GM03348 (cell line): ENCODE measurements at places on chromosomes 1 and 21.

DNA sequence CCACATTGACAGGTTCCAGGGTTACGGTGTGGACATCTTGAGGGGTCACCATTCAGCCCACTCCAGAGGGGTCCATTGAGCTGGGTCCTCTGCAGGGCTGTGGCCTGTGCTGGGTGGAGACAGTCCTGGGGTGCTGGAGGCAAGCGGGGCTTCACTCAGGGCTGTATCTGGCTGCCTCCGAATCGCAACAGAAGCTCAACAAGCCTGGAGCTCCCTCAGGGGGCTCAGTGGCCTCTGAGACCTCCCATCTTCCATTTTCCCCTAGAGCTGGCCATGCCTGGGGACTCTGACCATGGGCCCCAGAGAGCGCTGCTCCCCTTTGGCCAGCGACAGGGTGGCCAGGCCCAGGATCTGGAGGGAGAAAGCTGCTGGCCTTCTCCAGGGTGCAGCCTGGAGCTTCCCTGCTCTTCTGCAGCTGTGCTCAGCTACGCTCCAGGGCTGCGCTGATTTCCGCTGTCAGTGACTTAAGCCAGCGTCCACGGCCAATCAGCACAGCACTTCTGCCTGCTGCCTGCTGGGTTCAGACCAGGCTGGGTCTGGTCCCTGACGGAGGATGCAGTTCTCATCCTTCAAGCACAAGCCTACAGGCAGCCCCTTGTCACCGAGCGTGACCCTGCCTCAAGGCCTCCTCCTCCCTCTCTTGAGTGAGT lies 45.0 kb upstream of the ADARB1 start:
- peak; percentile 62 for DNase-seq

DNA sequence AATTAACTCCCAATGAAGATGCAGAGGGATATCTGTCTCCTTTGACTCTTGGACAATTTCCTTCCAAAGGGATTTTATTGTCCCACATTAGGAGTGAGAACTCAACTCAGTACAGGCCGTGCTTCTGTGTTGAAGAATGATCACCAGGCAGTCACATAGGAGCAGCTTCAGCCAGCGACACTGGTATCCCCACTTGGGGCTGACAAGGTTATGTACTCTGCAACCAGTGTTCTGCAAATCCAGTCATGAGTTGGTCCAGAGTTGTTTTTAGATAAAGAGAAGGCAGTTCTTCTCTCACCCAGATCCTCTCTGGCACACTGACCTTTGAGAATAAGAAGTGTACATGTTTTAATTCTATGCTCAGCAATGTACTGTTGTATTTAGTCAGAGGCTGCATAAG lies 415.8 kb downstream of the SETD4 start:
- DNase-seq = no peak

DNA sequence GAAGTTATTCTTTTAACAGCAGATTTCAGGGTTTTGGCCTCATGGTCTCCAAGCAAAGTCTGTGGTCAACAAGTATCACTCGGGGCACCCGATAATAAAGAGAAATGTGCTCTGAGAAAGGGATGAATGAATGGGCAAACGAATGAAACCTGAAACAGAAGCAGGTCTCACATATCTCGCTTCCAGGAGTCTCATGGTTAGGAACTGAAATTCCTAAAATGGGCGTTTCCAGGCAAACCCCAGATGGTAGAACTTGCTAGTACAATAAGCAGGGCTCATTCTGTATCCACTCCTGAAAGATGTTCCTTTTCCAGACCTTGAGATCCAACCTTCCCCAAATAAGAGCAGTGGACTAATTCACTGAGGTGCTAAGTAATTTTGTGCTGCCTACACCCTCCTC lies 87.2 kb downstream of the LAMC2 start:
- DNase-seq = peak; percentile 59

DNA sequence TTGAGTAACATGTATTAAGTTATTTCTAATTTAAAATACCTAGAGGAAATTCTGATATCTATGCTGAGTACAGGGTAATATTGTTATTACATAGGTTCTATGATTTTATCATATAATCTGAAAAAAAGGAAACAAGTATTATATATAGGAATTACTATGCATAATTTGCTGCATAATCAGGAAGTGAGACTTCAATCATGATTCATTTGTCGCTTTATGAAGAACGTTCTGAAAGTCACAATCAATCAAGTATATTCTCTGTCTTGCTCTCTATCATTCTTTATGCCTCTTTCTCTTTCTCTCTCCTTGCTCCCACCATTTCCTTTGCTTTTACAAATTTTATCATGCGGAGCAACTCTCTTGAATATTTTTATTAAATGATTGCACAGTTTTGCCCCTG lies 1130.3 kb downstream of the PLA2G4A start:
- no peak for DNase-seq

GRCh38 chr1:151001602-151002001 lies 5.1 kb downstream of the MINDY1 start:
- DNase-seq = no peak

DNA sequence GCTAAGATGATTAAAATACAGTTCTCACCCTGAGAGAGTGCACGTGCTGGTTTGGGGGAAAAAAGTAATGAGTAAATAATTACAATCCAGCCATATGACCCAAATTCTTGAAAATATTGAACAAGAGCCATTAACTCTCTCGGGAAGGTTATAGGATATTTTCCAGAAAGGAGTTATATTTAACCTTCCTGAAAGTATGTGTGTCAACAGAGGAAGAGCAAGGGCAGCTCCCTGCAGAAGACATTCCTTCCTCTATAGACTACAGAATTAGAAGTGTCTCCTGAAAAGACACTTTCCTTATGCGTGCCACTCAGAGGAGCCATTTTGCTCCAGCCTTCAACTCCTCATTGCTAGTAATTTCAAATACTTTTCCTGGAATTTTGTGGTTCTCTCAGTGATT lies 648.7 kb downstream of the USP25 start:
- no peak for DNase-seq

GRCh38 chr1:159188375-159188788 lies 16.3 kb upstream of the ACKR1 start:
- DNase-seq = peak; percentile 77

DNA sequence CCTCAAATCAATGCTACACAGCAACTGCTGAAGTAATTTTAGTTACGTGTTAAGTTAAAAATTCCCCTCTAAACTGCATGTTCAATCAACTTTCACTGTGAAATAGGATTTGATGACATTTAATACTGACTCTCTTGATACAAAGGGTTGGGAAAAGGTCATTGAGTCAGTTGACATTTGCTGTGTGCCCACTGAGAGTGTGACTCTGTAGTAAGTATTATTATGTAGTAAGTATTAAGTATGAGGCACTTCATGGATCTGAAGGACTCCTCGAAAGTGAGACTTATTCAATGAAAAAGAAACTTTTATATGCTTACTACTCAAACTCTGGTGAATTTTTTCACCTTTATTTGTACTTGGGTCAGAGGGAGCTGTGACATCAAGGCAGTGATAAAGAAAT lies 83.1 kb upstream of the S1PR1 start:
- no peak for DNase-seq

- peak; percentile 22 for DNase-seq
Observed at GRCh38 chr1:92877792-92878191, 46.0 kb downstream of the RPL5 start.

- DNase-seq = no peak
Observed at GRCh38 chr1:31510853-31511789, 65.2 kb upstream of the TINAGL1 start.

DNA sequence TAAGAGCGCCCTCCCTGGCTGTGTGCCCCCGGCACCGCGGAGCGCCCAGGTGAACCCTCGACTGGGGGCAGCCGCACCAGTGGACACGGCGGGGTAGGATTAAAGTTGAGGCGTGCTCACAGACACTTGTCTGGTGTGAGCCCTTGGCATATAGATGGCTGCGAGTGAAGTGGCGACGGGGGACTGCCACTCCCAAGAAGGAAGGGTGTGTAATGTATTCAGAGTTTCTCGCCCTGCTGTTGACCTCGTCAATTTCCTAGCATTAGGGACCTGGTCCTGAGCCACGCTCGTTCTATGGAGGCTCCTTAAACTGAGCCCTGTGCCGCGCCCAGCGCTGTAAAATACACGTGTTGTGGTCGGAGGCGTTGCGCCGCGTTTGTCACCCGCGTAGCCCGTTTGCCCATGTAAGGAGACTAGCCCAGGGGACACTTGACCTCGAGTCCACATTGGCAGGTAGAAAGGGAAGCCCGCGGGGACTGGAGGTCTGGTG lies 554 bp downstream of the EVA1C start:
- DNase-seq = no peak

DNA sequence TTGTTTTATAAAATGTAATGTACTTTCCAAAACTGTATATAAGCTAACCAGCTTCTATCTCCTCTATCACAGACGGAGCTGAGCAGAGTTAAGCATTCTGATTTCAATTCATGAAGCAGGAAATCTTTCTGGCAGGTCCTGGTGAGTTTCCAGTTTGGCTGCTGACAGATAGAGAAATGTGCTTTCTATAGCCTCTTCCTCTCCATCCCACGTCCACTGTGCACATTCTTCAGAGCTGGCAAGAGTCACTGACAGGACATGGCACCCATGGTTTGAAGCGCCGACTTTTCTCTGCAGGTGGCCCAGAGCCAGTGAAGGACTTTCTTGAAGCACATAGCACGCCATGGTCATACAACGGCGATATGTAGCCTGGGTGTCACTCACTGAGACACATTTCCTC lies 52.3 kb upstream of the POU2F1 start:
- no peak for DNase-seq

DNA sequence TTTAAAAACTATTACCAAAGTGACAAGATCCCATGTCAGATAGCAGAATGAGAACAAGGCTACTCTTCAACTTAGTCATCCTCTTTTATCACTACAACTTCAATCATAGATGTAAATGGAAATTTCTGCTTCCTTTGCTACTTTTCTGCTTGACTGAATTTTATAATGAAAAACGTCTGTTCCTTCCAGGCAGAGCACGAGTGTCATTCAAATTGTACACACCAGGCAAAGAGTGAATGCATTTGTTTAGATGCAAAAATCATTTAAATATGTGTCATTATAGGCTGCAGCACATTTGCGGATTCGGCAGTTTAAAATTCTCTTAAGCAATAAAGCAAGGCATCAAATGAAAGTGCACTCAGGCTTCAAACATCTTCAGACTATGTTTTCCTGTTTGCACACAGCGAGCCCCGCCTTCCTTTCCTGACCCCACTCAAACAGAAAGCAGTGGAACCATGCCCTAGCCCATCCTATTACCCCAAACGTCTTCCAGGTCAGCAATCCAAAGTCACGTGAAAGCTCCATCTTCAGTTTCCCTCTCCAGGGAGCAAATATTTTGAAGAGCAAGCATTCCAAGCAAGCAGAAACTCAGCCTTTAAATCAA lies 99.6 kb downstream of the APP start:
- peak; percentile 49 for DNase-seq
